Fibroblast of skin of scalp (primary cell): ENCODE measurements at places on chromosomes 2 and 18.
A peak's percentile ranks its signal among the peaks of the same experiment; 100 is the strongest.

DNA sequence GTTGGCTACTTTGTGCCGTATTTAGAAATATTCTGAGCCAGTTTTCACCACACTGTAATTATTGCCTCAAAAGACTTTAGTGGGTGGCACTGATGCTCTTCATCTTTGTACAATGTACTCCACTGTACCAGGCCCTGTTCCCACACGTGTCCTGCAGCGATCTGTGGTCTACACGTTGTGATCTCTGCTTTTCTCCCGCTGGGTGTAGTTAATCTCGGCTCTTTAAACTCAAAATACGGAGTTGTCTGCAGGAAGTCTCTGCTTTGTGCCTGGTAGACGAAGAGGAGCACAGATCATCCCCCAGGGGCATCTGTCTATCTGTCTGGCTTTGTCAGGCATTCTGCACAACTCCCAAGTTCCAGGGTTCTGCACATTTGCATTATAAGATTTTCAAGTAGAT is 12.1 kb upstream of the GREB1 start:
- DNase-seq, result no peak

DNA sequence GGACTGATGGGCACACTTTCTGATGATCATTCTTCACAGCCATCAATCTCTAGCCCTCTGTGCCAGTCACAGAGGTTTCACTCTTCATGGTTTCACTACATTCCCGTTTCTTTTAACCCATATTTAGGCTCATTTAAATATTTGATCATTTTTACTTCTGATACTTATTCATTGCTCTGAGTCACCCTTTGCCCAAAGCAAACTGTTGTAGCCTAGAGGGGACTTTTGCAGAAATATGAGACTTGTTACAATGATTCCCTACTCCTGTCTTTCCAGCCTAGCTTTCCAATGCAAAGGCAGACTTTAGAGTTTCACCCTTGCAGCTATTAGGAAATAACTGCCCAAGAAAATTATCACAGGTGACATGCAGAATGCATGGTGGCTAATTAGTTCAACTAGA is 444.2 kb downstream of the PTPRM start:
- no peak for DNase-seq

GRCh38 chr2:168354499-168354898 is 101.6 kb upstream of the CERS6 start:
- DNase-seq, result no peak

GRCh38 chr2:186365406-186365805 is 120.7 kb upstream of the ZC3H15 start:
- DNase-seq, result peak; percentile 53

DNA sequence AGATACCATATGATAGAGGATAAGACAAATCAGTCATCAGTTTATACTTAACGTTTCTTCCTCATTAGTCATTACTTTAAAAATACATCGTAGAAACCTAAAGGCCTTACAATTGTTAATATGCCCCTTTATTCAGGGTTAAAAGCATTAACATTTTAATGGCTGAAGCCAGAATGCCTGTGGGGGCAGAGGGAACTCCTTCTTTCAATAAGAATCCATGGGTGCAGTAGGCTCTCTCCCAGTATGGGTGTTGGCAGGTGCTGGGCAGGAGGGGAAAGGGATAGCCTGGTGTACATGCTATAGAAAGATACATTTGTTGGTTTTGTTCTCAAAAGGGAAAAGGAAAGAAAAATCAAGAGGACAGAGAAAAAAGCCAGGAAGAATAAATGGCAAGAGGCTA is 1035.7 kb upstream of the POU3F3 start:
- no peak for DNase-seq

DNA sequence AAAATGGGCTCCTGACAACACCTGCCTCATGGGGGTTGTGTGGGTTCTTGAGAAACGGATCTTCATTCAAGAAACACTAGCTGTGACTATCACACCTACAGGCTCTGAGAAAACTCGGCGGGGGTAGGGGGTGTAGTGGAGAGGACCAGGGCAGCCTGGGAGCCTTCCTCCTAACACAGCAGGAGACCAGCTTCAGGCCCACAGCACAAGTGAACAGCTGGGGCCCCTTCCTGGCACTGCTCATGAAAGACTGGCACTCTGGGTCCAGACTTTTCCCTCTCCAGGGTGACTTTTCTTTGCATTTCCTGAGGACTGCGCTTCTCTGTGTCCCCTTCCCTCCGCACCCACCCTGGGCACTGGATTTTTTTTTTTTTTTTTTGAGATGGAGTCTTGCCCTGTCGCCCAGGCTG is 7.2 kb upstream of the SEMA4C start:
- no peak for DNase-seq

GRCh38 chr2:44155666-44156446 is 12.8 kb upstream of the PPM1B start:
- DNase-seq, result peak; percentile 15

GRCh38 chr2:178830451-178830850 is 23.2 kb upstream of the TTN start:
- DNase-seq, result no peak

- no peak for DNase-seq
These were observed 13.5 kb upstream of the GPR55 start for GRCh38 chr2:230938516-230939065.

DNA sequence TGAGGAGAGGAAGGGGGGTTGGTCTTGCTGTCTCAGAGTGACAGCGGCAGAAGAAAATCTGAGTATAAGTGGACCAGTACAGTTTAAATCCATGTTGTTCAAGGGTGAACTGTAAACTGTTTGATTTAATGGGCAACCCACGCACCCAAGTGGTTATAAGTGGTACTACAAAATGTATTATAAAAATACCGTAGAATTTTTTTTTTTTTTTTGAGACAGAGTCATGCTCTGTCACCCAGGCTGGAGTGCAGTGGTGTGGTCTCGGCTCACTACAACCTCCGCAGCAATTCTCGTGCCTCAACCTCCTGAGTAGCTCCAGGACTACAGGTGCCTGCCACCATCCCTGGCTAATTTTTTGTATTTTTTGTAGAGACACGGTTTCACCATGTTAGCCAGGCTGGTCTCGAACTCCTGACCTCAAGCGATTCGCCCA is 2.1 kb upstream of the CHCHD5 start:
- peak; percentile 74 for DNase-seq

DNA sequence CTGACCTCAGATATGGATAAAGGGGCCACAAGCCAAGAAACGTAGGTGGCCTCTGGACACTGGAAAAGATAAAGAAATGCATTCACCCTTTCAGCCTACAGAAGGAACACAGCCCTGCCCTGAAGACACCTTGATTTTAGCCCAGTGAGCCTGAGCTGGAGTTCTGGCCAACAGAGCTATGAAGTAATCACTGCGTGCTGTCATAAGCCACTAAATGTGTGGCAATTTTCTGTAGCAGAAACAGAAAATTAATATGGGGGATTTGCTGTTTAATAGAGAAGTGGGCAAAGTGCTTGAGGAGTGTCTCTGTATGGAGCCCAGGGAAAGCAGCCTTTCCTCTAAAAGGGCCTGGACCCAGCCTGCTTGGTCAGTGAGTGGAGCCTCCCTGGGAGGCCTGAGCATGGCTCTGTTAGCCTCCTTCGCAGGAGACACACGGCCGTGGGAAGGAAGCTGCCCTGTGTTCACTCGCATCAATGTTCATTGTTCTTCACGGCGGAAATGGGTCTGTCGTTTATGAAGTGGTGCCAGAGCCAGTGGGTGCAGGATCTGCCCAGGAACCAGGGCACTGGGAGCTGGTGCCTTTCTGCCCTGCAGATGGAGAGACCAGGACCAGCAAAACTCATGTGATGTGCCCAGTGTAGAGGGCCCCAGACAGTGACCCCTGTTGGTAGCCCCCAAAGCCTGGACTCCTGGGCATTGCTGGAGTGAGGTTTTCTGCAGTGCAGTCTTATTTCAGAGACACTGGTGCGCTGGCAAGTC is 268.9 kb downstream of the NDUFA10 start:
- no peak for DNase-seq

GRCh38 chr18:58038063-58038462 is 6.0 kb upstream of the NEDD4L start:
- DNase-seq, result no peak

- peak; percentile 34 for DNase-seq
These were observed at the start of gene CASP8 for GRCh38 chr2:201260302-201260800. TSS of gene CASP8 (plus strand) at chr2:201260536. CDS start at chr2:201266487, 5,951 bp downstream.

DNA sequence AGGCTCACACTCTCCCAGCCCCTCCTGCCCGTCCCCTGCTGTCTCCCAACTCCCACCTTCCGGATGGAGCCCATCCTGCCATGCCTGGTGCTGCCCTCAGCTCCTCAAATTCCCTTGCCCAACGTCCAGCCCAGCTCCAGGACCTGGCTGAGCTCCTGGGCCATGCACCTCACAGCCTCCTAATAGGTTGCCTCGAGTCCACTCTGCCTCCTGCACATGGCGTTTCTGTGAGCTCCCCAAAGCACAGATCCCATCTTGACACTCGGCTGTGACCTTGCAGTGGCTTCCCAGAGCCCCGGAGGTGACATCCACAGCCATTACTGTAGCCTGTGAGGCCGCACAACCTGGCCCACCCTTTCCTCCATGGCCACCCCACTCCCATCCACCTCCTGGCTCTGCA is 191.9 kb upstream of the SALL3 start:
- no peak for DNase-seq

DNA sequence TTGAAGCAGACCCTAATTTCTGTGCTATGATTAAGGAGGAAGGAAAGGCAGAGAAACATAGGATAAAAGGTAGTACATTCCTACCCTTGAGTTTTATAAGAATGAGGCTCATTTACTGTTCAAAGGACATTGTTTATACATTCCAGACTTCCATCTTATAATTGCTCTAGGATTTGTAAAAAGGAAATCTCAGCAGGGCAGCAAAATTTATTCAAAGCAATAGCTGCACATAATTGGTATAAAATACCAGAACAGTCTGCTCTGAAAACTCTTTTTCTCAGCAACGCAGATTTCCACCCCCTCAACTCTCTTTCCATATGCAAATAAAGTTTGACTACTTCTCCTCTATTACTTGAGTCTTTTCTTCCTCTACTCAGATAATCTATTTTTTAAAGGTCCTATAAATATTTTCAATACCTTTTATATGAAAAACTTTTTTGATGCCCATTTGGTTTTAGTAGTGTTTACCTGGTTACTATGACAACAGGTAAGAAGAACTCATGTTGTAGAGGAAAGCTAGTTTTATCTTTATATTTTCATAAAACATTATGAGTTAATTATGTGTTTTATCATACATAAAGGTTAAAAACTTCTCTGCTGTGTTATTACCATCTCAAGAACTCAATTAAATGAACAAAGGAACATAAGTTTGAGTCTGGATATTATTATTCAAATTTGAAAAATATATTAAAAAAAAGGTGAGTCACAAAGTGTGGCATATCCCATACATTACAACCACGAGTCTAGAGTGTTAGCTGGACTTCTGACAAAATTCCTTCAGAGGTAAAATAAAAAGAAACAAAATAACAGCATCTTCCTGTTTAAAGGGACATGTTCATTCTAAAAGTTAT is 19.9 kb downstream of the RBMS1 start:
- no peak for DNase-seq

- DNase-seq, result peak; percentile 89
These were observed 92.6 kb downstream of the ACTR2 start for GRCh38 chr2:65320042-65320725.

- DNase-seq, result no peak
These were observed 849.6 kb downstream of the CNTNAP5 start for GRCh38 chr2:124874676-124875075.
